ENCODE measurements at places on chromosomes 1 and 21. TPM values are rescaled to one million over a fixed set of nuclear protein-coding genes. Genes with fewer than 3 reads are reported as not detected.

CFH gene
- polyA plus RNA-seq, result 37.8 TPM

PCBP3 gene
- 1.6 TPM for polyA plus RNA-seq

FUBP1 gene
- polyA plus RNA-seq, result 123 TPM

OR14K1 gene
- not detected for polyA plus RNA-seq

Data from AG04450 (cell line).